ENCODE measurements at places on chromosomes 7 and 10. TPM values are rescaled to one million over a fixed set of nuclear protein-coding genes. Genes with fewer than 3 reads are reported as not detected.

TMEM270 gene
- not detected for total RNA-seq

- no peaks in the 10 kb centered on the region for H3K27me3 ChIP-seq
- DNase-seq = peak; percentile 88
- peak overlapping the region; percentile 68 for H3K4me3 ChIP-seq
- H3K4me1 ChIP-seq = peaks cover 63% of the 10 kb centered on the region
- H3K36me3 ChIP-seq = peaks cover 44% of the 10 kb centered on the region
Observed at GRCh38 chr7:2530071-2530987, 10.8 kb downstream of the LFNG start.

- no peak overlapping the region for H3K27ac ChIP-seq
- no peak overlapping the region for H3K4me3 ChIP-seq
- no peaks in the 10 kb centered on the region for H3K27me3 ChIP-seq
- H3K36me3 ChIP-seq = no peaks in the 10 kb centered on the region
Observed at GRCh38 chr7:20365486-20365885, 34.8 kb downstream of the ITGB8 start.

SMO gene
- not detected for total RNA-seq

- H3K27me3 ChIP-seq = peaks cover 29% of the 10 kb centered on the region
- no peaks in the 10 kb centered on the region for H3K36me3 ChIP-seq
Observed at GRCh38 chr10:62885684-62886461, 69.7 kb upstream of the EGR2 start.

Measured in activated CD8-positive, alpha-beta T cell treated with anti-CD3 and anti-CD28 coated beads, Interleukin-2, amount 10 ng/mL, durations not matched to agents 7 days and 5 days (primary cell).